ENCODE measurements at places on chromosomes 1 and 21.

DNA sequence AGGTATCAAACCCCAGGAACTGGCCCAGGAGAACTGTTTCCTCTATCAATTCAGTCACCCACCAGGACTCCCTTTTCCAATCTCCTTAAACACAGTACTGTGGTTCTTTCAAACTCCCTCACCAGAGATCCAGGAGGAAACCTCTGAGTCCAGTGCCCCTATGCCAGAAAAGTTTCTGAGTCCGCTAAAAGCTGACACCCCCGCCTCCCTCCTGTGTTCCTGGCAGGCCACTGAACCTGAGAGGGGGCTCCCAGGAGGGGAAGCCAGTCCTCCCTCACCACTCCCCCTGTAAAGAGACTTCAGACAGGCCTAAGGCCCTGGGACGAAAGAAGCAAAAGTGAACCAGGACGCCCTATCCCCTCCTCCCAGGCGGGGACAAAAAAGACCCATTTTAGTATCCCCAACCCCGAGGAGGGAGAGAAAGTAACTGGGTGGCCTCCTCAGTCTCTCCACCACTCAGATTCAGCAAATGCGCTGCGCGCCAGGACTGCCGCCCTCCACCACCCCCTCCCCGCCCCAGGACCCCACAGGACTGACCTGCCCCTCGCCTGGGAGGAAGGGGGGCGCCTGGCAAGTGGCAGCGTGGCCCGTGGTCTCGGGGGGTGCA lies 624 bp downstream of the SLC41A1 start:
- DNase-seq: no peak

DNA sequence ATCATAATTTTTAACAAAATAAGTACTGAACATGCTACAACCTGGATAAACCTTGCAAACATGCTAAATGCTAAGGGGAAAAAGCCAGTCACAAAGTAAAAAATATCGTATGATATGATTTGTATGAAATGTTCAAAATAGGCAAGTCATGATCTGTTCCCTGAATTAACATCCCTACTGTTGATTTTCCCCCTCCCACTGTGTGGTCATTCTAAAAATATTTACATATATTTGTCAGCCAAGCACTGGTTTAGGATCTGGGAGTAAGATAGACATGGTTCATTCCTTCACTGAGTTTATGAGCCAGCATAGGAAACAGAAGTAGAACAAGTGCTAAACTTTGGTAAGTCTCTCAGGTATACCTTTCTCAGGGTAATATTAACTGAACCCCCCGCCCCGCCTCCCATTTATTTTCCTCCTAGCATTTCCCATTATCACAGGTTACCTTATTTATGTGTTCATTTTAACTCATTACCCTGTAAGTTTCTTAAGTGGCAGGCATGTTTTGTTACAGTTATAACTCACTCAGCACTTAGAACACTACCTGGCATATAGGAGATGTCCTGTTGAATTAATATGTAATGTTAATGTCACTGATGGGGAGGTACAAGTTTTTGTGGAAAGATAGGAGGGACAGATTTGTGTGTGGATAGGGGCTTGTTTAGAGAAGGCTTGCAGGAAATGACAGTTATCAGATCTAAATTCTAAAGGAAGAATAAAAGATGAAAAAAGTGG lies 12.3 kb downstream of the UQCRH start:
- no peak for DNase-seq

DNA sequence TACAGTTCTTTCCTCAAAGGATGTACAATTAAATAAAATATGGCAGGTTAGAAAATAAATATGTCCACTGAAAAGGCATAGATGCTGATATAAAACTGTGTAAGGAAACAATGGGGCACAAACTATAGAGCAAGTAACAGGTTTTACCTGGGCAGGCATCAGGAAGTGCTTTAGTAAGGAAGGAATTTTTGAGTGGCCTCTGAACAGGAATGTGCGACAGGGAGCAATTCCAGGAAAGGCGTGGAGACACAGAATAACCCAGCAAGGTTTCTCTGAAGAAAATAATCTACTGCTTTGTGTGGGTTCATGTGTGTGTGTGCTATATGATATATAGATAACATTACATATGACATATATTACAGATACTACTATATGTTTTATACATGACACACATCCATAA lies 128.4 kb downstream of the RGS21 start:
- DNase-seq: no peak

DNA sequence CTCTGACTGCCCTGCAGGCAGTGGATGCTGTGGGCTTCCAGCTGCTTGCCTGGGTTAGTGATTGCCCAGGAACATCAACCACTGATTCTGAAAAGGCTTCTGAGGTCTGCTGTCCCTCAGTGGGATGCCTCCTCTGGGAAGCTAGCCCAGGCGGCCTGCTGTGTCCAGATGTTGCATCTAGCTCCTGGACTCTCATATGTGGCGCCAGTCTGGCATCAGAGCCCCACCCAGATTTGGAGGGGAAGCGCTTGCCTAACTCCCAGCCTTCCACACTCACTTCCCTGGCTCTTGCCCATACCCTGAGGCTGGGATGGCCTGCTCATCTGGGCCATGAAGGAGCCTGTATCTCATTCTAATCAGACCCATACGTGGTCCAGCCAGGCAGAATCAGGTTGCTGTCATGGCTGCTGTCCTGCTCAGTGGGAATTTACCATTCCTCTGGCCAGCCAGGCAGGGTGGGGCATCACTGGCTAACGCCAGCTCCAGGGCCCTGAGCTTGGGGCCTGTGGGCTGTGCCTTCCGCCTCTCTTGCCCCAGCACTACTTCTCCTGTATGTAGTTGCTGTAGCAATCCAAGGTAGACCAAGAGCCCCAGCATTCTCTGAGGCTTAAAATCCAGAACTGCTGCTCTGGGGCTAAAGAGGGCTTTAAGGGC lies 4.1 kb downstream of the CSF1 start:
- no peak for DNase-seq

- no peak for DNase-seq
These were observed 14.7 kb upstream of the MT1HL1 start for GRCh38 chr1:237018896-237019295.

- no peak for DNase-seq
These were observed 73.3 kb downstream of the PLPP3 start for GRCh38 chr1:56505792-56506743.

GRCh38 chr1:78009836-78010235 lies 5.1 kb downstream of the DNAJB4 start:
- no peak for DNase-seq

DNA sequence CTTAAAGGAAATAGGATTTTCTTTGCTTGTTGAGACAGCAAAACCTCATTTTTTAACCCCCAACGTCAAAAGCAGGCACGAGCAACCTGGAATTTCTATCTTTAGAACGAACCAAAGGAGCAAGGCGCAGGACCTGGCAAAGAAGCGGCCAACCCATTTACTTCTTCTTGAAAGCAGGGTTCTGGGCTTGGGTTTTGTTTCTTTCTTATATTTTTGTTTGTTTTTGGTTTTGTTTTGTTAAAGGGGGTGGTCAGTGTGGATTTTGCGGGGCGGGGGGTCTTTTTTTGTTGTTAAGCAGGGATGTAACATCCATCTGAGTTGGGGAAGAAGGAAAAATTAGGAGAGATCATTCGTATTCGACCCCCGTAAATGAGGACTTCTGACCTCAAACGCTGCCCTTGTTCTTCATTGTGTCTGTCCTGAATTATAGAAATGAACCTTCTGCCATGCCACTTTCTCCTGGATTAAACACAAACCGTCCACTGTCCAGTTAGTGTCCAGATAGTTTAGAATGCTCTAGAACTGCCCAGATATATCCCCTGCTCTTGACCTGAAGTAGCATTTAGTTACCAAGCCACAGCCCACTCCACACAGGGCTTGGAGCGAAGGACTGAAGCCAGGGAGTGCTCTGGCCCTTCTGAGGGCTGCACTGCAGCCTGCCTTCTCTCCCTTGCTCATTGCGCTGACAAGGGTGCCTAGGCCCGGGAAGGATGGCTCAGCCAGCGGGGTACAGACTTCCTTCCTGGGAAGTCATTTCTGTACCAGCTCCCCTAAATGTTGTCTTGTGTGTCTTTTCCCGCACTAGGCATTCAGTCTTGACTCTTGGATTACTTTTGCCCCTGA lies 909 bp upstream of the APP start:
- DNase-seq: no peak

- no peak for DNase-seq
These were observed 3.2 kb downstream of the NOS1AP start for GRCh38 chr1:162072740-162073139.

DNA sequence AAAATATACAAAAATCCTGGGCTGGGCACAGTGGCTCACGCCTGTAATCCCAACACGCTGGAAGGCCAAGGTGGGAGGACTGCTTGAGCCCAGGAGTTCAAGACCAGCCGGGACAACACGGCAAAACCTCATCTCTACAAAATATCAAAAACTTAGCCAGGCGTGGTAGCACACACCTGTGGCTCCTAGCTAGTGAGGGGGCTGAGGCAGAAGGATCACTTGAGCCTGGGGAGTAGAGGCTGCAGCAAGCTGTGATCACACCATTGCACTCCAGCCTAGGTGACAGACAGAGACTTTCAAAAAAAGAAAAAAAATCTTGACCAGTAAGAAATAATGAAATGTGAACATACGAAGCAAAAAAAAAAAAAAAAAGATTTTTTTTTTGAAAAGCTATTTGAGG lies 52.1 kb downstream of the ARID4B start:
- no peak for DNase-seq

GRCh38 chr1:4166713-4167112 lies 266.6 kb upstream of the C1orf174 start:
- no peak for DNase-seq

GRCh38 chr1:19926296-19927129 lies 3.1 kb upstream of the PLA2G2E start:
- DNase-seq: no peak

- DNase-seq: no peak
These were observed 208.8 kb upstream of the RAB4A start for GRCh38 chr1:229062135-229062534.

DNA sequence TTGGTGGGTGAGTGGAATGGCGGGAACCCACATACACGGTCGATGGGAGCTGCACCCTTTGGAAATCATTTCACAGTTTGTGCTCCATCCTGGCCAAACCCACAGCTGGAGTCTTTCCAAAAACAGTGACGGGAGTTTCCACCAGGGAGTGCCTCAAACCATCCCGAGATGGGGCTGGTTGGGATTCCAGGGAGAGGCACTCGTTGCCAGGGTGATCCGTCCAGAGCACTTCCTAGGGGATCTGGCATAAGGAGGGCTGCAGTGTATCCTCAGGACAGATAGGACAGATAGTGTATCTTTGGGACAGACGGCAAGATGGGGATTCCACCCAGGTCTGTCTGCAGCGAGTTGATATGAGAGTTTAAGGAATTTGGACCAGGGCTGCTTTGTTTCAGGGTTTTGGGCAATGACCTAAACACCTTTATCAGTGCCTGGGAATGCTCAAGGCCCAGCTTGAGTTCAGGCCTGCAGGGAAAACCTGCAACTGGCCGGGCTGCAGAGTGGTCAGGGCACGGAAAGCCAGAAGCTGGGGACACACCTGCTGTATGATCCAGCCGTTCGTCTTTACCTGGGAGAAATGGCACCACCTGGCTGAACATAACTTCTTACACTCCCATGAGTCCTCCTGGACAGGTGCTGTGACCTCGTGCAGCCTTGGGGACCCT lies 3.4 kb upstream of the POFUT2 start:
- no peak for DNase-seq

DNA sequence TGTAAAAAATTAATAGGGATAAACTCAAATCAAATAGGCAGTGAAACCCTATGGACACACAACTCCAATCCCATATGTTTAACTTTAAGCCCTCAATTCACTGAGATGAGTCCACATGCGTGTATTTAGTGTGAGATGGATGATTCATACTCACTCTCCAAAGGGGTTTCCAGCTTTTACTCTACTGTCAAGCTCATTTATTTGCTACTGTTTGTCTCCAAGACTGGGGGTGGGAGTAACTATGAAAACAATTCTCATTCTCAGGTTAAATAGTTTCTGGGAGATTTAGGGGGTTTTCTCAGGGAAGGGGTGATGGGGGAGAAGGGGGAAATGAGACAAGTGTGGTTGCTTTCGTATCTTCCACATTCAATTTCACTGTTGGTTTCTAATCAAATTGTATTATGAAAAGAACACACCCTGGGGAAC lies 2.7 kb downstream of the RAB29 start:
- DNase-seq: no peak

GRCh38 chr1:39733161-39733560 lies 5.5 kb upstream of the PPIE start:
- no peak for DNase-seq

- no peak for DNase-seq
These were observed 73.5 kb downstream of the SGIP1 start for GRCh38 chr1:66607458-66607857.

GRCh38 chr1:154418062-154418921 lies 13.1 kb downstream of the IL6R start:
- no peak for DNase-seq

GRCh38 chr1:236122176-236122575 lies 20.2 kb upstream of the GPR137B start:
- DNase-seq: no peak

GRCh38 chr21:39224930-39225329 lies 41.7 kb upstream of the PSMG1 start:
- no peak for DNase-seq

DNA sequence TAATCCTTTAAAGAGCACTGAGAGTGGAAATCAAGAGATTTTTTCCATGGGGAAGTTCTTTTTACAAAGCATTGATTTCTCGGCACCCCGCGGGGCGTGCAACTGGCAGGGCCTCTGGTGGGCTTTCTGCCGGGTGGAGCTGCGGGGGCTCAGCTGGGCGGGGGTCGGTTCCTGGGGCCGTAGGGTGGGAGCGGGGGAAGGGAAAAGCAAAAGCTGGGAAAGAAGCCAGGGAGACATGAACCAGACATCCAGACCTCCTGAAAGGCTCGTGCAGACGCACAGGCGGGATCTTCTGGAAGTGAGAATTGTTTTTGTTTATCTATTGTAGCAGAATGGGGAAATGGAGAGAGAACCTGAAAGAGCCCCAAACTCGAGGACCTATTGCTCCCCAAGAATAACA lies 235.2 kb downstream of the FAM72C start:
- DNase-seq: no peak

All from NCI-H1436 treated with DMSO at 0.1 percent for 48 hours (cell line).